ENCODE measurements at places on chromosomes 3 and 15. TPM values are rescaled to one million over a fixed set of nuclear protein-coding genes. Genes with fewer than 3 reads are reported as not detected.

DNA sequence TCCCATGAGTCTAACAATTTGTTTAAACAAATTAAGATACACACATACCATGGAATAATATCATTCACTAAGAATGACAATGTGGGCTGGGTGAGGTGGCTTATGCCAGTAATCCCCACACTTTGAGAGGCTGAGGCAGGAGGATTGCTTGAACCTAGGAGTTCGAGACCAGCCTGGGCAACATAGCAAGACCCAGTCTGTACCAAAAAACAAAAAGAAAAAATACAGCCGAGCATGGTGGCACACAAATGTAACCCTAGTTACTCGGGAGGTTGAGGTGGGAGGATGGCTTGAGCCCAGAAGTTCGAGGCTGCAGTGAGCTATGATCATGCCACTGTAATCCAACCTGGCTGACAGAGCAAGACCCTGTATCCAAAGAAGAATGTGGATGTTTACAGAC lies 4.0 kb upstream of the ZNF710 start:
- DNase-seq: no peak

The CAMK2N2 gene
- 0.29 TPM for total RNA-seq

DNA sequence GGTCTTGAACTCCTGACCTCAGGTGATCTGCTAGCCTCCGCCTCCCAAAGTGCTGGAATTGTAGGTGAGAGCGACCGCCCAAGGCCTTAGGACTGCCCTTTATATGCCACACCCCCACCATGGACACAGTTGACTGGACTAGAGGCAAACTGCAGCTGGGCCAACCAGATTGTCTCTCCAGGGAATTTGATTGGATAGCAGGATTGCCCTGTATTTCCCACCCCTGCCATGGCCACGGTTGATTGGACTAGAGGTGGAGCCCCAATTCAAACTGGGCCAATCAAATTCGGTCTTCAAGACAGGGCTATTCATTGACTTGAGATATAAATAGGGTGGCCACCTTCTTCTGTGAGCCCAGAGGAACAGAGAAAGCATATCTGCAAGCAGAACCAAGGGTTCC lies 6.9 kb upstream of the CLPX start:
- DNase-seq: peak; percentile 48

The ZNF148 gene
- total RNA-seq: 30.3 TPM

The CLDN16 gene
- total RNA-seq: not detected

The GPR62 gene
- not detected for total RNA-seq

The PYDC2 gene
- total RNA-seq: not detected

DNA sequence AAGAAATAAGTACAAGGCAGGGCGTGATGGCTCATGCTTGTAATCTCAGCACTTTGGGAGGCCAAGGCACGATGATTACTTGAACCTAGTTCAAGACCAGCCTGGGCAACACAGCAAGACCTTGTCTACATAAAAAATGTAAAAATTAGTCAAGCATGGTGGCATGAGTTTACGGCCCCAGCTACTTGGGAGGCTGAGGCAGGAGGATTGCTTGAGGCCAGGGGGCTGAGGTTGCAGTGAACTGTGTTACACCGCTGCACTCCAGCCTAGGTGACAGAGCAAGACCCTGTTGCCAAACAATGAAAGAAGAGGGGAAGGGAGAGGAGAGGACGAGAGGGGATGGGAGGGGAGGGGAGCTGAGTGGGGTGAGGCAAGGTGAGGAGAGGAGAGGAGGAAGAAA lies 152.7 kb upstream of the PRICKLE2 start:
- DNase-seq: no peak

The GAP43 gene
- total RNA-seq: 0.29 TPM

Measured in RPMI7951 (cell line).